ENCODE measurements at places on chromosomes 7 and 10.

GRCh38 chr10:100995181-100995580, 4.4 kb upstream of the LZTS2 start:
- H3K27ac ChIP-seq, result no peak overlapping the region
- H3K36me3 ChIP-seq, result peaks cover 3% of the 10 kb centered on the region
- no peak overlapping the region for H3K4me3 ChIP-seq

DNA sequence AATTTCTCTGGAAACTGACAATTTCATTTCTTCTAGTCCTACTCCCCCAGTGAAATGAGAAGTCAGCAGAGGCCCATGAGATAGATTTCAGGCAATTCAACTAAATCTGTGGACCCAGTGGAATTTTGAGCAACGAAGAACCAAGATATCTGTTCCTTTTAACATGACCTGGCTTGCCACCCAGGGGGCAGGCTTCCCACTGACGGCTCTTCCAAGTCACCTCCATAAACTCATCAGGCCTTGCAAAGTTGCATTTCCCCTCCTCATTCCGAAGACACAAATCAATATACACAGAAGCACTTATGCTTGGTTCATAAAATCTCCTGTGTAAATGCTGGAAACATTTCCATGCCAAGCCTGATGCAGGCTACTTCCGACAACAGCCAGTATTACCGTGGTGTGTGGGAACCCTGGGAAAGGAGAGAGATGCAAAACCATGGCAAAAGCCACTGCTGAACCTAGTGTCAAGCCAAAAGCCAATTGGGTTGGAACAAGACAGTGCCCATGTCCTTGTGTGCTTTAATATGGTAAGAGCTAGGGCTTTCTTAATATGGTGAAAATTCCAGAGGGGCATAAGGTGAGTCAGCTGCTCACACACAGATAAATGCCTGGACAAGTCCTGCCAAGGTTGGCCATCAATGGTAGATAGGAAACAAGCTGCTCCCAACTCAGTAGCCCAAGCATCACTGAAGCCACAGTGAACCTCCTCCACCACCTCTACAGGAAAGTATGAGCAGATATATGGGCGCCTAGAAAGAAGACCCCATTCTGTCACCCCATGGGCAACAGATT, 1.6 kb downstream of the FRMD4A start:
- no peaks in the 10 kb centered on the region for H3K27me3 ChIP-seq
- no peak overlapping the region for H3K27ac ChIP-seq
- H3K4me1 ChIP-seq, result no peaks in the 10 kb centered on the region
- no peak overlapping the region for H3K4me3 ChIP-seq
- H3K36me3 ChIP-seq, result no peaks in the 10 kb centered on the region
- DNase-seq, result no peak

DNA sequence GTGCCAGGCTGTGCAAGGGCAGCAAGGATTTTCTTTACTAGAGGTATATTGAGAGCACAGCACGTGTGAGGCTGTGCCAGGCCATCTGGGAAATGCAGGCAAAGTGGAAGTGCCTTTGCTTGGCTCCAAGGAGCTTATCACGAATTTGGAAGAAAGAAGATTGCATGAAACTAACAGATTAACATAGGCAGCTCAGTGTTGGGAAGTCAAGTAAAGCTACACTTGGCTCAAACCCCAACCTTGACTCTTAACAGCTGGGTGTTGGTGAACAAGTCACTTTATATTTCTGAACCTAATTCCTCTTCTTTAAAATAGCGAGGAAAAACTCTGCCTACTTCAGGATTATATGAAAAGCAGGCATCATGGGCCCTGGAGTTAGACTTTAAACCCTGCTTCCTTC, 105.2 kb downstream of the PLCE1 start:
- H3K36me3 ChIP-seq, result no peaks in the 10 kb centered on the region
- H3K4me1 ChIP-seq, result no peaks in the 10 kb centered on the region
- H3K27ac ChIP-seq, result no peak overlapping the region
- H3K4me3 ChIP-seq, result no peak overlapping the region
- H3K27me3 ChIP-seq, result no peaks in the 10 kb centered on the region
- DNase-seq, result no peak

DNA sequence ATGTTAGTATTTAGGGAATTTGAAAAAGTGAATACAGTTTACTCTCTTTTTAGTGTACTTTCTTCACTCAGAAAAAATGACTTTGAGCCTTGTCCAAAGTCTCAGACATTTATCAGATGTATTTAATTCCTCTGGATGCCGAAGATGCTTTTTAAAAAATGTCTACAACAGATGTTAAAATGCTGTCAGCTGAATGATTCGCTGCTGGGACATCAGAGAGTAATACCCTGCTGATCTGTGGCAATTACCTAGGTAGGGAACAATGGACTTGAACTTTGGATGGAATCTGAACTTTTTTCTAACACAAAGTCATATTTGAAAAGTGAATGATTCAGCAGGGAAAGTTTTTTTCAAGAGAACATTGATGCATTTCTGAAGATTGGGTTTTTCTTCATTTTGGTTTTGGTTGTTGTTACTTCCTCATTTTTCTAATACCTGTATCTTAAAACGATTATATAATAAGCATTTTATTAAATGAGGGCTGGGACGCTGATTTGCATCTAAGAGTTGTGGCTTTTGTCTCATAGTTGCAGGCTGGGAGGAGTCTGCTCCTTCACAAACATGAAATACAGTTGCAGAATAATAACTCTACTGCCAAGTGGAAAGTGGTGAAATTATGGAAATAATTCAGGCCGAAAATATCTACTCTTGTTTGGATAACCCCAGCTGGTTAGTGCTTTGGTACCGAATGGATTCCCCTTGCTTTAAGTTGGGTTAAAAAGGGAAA, 98.0 kb downstream of the SPAG6 start:
- no peak for DNase-seq
- H3K27ac ChIP-seq, result no peak overlapping the region
- H3K4me1 ChIP-seq, result peaks cover 11% of the 10 kb centered on the region
- no peaks in the 10 kb centered on the region for H3K27me3 ChIP-seq
- no peaks in the 10 kb centered on the region for H3K36me3 ChIP-seq
- H3K4me3 ChIP-seq, result no peak overlapping the region

- H3K27ac ChIP-seq, result no peak overlapping the region
- no peak overlapping the region for H3K4me3 ChIP-seq
- no peaks in the 10 kb centered on the region for H3K27me3 ChIP-seq
- H3K4me1 ChIP-seq, result no peaks in the 10 kb centered on the region
- no peak for DNase-seq
Observed at GRCh38 chr10:53331460-53331859, 558.9 kb upstream of the MBL2 start.

Measured in pancreas (tissue), 10 donors.